ENCODE measurements at places on chromosomes 13 and 19.
A peak's percentile ranks its signal among the peaks of the same experiment; 100 is the strongest.

DNA sequence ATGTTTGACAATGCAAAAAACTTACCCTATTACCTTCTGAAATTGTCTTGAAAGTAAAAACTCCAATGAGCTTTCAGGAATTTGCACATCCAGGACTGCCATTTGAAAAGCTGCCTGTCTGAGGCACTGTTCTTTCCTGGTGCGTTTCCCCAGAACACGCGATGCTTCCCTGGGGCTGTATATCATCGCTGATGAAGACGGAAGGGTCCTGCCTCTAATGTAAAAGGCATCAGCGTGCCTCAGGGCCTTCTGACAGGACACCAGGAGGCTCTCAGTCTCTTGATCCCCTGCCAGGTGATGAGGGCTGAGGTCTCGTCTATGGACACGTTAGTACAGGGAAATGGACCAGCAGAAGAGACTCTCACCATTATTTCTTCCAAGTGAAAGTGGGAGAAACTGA, 296.8 kb downstream of the EFNB2 start:
- DNase-seq = no peak

GRCh38 chr19:14150041-14150769, 13.8 kb upstream of the ASF1B start:
- DNase-seq = no peak

DNA sequence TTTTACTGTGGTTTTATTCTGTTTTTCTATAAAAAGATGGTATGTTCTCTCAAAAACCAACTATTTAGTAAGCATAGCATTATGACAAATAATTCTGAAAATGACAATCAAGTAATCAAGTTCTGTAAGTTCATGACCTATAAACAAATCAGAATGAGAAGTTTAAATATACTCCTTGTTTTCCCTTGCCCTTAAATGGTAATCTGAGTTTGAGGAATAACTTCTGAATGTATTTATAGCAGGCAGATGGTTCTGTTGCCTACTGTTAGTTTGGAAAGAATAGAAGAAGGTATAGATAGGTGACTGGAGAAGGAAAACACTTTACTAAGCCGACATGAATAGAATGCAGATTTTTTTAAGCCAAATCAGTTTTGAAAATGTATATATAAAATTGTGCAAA, 63.9 kb downstream of the POSTN start:
- no peak for DNase-seq

- DNase-seq = no peak
Measured at GRCh38 chr13:92461831-92462230, 764.8 kb upstream of the GPC6 start.

- DNase-seq = no peak
Measured at GRCh38 chr13:73792796-73793195, 341.4 kb downstream of the KLF12 start.

- DNase-seq = peak; percentile 76
Measured at GRCh38 chr19:16594131-16594586, 21.9 kb upstream of the SLC35E1 start.

GRCh38 chr13:96948127-96948526, 46.1 kb downstream of the OXGR1 start:
- no peak for DNase-seq

DNA sequence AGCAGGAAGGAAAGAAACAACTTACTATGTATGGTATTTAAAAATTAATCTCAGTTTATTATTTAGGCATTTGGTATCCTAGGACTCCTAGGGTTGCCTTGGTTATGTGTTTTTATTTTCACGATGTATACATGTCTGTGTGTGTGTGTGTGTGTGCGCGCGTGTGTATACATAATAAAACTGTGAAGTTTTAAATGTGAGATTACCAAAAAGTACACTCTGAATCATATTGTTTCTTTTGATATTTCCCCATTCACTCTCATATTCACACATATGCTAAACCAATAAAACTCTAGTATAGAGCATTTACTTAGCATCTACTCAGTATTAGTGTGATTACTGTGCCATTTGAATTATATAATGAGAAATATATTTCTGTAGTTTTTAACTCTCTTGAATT, 30.8 kb upstream of the NDFIP2 start:
- DNase-seq = peak; percentile 70

DNA sequence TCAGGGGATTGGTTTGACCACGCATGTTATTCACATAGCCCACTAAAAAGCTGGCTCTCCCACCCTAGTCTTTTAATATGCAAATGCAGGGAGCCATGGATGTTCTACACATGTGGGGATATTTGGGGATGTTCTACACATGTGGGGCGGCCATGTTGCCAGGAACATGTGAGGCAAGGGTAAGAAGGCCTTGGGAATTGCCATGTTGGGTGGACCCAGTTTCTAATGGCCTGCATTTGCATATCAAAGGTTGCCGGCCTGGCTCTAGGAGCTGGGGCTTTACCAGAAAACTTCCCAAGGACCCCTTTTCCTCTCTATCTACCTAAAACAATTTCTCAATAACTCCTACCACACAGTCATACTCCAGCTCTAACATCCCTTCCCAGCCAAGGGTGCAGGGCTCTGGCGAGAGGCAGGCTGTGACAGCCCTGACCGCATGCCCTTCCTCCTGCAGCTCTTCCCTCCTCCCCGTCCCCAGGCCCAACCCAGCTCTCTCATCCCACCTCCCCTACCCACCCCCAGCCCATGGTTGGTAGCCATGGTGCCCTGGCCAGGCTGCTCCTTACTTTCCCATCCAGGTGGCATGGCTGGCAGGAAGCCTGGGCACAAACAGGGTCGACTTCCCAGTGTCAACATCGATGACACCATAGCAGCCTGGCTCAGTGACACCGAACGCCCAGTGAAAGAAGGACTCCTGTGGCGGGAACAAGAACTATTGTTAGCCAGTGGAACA, 11.0 kb downstream of the PEPD start:
- DNase-seq = no peak

DNA sequence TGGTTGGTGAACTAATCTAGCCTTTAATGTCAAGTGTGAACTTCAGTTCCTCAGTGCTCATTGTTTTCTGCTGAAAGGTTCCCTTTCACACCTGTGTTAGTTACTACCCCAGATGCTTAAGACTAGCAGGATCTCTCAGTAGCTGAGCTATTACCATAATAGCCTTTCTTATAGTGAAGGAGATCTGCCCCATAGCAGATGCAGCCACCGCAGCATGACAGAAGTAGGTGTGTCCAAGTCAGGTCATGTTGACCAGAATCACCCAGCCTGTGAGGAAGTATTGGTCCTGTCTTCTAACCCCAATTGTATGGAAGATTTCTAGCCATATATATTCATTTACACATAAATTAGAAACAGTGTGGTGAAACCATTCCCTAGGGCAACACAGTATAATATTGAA, 37.3 kb downstream of the ZAR1L start:
- no peak for DNase-seq

- peak; percentile 74 for DNase-seq
Measured at GRCh38 chr13:46168341-46168740, 13.6 kb downstream of the LCP1 start.

GRCh38 chr19:50728084-50728737, 5.0 kb downstream of the CLEC11A start:
- peak; percentile 96 for DNase-seq

GRCh38 chr19:12882589-12882988, 1.3 kb upstream of the DNASE2 start:
- DNase-seq = no peak

GRCh38 chr19:51090471-51090870, 7.8 kb upstream of the KLK14 start:
- DNase-seq = no peak

GRCh38 chr13:100443278-100443997, 145.2 kb downstream of the GGACT start:
- DNase-seq = no peak

- DNase-seq = no peak
Measured at GRCh38 chr13:79295906-79296706, 109.9 kb downstream of the RBM26 start.

GRCh38 chr13:110874508-110874960, 40.3 kb downstream of the ANKRD10 start:
- peak; percentile 49 for DNase-seq

GRCh38 chr13:80547885-80548825, 207.2 kb upstream of the SPRY2 start:
- DNase-seq = no peak

- DNase-seq = no peak
Measured at GRCh38 chr13:30697177-30697953, 38.0 kb upstream of the ALOX5AP start.

- no peak for DNase-seq
Measured at GRCh38 chr13:22161871-22162270, 491.0 kb downstream of the FGF9 start.

DNA sequence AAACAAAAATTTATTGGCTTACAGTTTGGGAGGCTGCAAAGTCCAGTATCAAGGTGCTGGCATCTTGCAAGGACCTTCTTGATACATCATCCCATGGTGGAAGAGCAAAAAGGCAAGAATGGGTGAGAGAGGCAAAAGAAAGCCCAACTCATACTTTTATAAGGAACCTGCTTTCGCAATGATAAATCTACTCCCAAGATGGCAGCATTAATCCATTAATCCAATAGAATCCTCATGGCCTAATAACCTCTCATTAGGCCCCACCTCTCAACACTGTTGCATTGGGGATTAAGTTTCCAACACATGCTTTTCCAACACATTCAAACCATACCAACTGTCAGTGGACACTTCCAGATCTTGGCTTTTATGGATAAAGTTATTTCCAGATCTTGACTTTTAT, 48.7 kb upstream of the ZNF507 start:
- DNase-seq = no peak

DNA sequence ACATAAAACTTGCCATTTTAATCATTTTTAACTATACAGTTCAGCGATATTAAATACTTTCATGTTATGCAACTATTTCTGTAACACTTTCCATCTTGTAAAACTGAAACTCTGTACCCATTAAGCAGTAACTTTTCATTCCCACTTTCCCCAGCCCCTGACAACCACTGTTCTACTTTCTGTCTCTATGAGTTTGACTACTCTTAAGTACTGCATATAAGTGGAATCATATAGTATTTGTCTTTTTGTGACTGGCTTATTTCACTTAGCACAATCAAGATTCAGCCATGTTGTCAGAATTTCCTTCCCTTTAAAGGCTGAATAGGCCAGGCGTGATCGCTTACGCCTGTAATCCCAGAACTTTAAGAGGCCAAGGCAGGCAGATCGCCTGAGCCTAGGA, 56.2 kb downstream of the ARHGAP35 start:
- peak; percentile 22 for DNase-seq

DNA sequence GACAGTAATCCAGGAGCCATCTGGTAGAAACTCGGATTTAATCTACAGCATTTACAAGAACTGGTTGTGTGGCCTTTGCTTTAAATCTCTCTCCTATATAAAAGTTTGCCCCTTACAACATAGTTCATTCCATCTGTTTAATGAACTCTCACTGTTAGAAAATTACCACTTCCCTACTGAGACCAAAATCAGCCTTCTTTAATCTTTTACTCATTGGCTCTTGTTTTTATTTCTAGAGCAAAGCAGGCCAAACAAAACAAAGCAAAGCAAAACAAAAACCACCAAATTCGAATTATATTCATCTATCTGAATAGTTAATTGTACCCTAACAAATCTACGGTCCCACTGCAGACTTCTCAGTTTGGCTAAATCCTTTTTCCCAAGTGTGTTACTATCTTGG, 127.0 kb downstream of the UGGT2 start:
- no peak for DNase-seq

DNA sequence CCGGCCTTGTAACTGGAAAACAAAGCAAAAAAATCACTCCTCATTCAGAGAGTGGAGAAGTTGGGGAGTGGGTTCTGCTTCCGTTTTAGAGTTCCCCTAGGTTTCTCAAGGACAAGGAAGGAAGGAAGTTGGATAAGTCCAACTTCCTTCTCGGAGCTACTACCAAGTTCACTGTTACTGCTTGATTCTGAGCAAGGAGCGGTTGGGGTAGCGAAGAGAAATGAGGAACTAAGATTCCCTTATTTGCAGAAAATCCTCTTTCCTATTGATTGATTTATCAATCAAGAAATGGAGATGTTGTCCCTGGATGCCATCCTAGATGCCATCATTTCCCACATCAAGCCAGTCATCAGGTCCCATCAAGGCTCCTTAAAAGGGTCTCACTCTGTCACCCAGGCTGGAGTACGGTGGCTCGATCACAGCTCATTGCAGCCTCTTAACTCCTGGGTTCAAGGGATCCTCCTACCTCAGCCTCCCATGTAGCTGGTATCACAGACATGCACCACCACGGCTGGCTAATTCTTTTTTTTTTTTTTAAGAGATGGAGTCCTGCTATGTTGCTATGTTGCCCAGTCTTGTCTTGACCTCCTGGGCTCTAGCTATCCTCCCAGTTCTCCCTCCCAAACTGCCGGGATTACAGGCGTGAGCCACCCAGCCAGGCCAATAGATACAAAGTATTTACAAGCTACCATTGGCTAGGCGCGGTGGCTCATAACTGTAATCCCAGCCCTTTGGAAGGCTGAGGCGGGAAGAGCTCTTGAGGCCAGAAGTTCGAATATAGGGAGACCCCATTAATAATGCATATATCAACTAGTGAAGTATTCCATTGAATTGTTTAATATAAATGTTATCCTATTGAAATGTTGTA, 809 bp upstream of the B9D2 start:
- DNase-seq = no peak

GRCh38 chr13:99193152-99193551, 7.5 kb upstream of the UBAC2 start:
- no peak for DNase-seq
